ENCODE measurements at places on chromosomes 2 and 18. TPM values are rescaled to one million over a fixed set of nuclear protein-coding genes. Genes with fewer than 3 reads are reported as not detected.

GRCh38 chr2:25697559-25698341, 24.4 kb upstream of the DTNB start:
- H3K4me1 ChIP-seq: no peaks in the 10 kb centered on the region
- no peaks in the 10 kb centered on the region for H3K27me3 ChIP-seq
- H3K36me3 ChIP-seq: no peaks in the 10 kb centered on the region
- no peak for DNase-seq
- H3K4me3 ChIP-seq: no peak overlapping the region

GRCh38 chr2:170820757-170821530, 4.3 kb downstream of the GAD1 start:
- H3K4me3 ChIP-seq: peak overlapping the region; percentile 18
- H3K27ac ChIP-seq: no peak overlapping the region
- no peaks in the 10 kb centered on the region for H3K36me3 ChIP-seq
- H3K27me3 ChIP-seq: peaks cover 75% of the 10 kb centered on the region

GRCh38 chr2:219661197-219661954, 33.9 kb downstream of the SLC4A3 start:
- no peak for DNase-seq
- peaks cover 6% of the 10 kb centered on the region for H3K27me3 ChIP-seq
- H3K27ac ChIP-seq: no peak overlapping the region
- no peaks in the 10 kb centered on the region for H3K4me1 ChIP-seq
- no peak overlapping the region for H3K4me3 ChIP-seq

DNA sequence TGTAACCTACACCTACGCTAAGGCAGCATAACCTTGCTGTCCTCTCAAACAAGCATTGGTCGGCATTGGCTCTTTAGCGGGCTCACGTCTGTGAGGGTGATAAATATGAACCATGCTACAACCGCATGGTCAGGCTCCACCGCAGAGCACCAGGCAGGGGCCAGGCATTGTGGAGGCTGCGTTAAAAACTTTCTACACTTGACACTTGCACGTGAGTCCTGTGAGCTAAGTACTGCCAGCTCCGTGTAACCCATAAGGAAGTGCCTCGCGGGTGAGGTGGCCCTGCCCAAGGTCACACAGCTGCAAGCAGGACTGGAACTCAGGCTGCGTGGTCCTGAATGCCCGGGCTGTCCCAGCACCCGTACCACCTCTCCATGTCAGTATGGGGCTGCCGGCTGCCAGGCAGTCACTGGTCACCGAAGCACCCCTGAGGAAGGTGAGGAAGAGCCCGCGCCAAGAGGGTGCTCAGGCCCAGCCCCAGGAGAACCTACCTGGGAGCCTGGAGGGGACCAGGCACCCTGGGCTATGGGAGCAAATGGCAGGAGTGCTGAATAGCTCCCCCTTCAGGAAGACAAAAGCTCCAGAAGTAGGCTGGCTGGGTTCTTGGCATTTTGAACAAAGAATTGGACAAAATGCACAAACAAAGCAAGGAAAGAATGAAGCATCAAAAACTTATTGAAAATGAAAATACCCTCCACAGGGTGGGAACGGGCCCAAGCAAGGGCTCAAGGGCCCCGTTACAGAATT, 271.1 kb upstream of the RAB6C start:
- H3K27me3 ChIP-seq: no peaks in the 10 kb centered on the region
- H3K27ac ChIP-seq: no peak overlapping the region
- H3K36me3 ChIP-seq: no peaks in the 10 kb centered on the region
- DNase-seq: no peak
- no peaks in the 10 kb centered on the region for H3K4me1 ChIP-seq

RIOK3 gene
- 164 TPM for total RNA-seq

GRCh38 chr2:10042301-10043161, 819 bp upstream of the KLF11 start:
- peak overlapping the region; percentile 62 for H3K4me3 ChIP-seq
- DNase-seq: peak; percentile 44
- peaks cover 5% of the 10 kb centered on the region for H3K36me3 ChIP-seq
- peak overlapping the region; percentile 86 for H3K27ac ChIP-seq
- no peaks in the 10 kb centered on the region for H3K27me3 ChIP-seq

- DNase-seq: no peak
- H3K4me3 ChIP-seq: no peak overlapping the region
- H3K36me3 ChIP-seq: no peaks in the 10 kb centered on the region
These were observed 707.4 kb upstream of the CDH2 start for GRCh38 chr18:28884304-28884703.

GAL3ST2 gene
- 0.88 TPM for total RNA-seq

RIT2 gene
- total RNA-seq: not detected

GRCh38 chr2:81002906-81003305, 698.4 kb upstream of the LRRTM1 start:
- H3K36me3 ChIP-seq: no peaks in the 10 kb centered on the region
- no peaks in the 10 kb centered on the region for H3K27me3 ChIP-seq
- H3K27ac ChIP-seq: no peak overlapping the region
- H3K4me1 ChIP-seq: no peaks in the 10 kb centered on the region

EFHD1 gene
- total RNA-seq: 0.58 TPM

DNA sequence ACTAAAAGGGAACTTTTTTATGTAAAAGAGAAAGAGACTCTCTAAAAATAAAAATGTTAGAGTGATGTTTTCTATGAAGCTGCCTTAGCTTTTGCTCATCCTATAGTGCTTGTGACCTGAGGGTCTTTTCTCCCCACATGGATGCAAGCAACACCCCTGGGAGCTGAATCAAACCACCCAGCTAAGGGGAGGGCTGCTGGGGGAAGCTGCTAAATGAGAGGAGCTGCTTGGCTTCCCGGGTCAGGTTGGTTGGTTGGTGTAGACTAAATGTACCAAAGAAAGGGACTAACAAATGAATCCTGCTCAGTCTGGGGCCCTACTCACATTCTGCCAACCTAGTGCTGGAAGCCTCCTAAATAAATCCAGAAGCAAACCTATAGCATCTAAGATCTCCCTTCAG, 35.0 kb downstream of the AFF3 start:
- no peaks in the 10 kb centered on the region for H3K27me3 ChIP-seq
- H3K4me1 ChIP-seq: peaks cover 8% of the 10 kb centered on the region
- DNase-seq: no peak

DNA sequence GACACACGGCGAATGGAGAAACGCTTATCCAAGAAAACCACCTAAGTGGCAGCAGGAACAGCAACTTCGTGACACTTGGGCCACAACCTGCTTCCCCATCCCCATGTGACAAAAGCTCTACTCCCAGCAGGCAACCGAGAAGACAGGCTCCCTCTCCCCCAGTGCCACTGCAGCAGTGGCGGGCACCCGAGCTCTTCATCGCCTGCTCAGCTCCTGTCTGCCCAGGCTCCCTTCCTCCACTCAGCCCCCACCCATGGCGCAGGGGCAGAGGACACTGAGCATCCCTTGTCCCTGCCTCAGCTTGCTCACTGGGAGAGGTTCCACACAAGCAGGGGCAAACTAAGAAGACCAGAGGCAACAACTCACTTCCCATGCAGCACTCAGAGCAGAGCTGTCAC, 22.9 kb downstream of the SLC66A2 start:
- no peaks in the 10 kb centered on the region for H3K4me1 ChIP-seq
- DNase-seq: no peak
- H3K4me3 ChIP-seq: no peak overlapping the region
- no peak overlapping the region for H3K27ac ChIP-seq
- no peaks in the 10 kb centered on the region for H3K27me3 ChIP-seq
- H3K36me3 ChIP-seq: peaks cover 7% of the 10 kb centered on the region

DNA sequence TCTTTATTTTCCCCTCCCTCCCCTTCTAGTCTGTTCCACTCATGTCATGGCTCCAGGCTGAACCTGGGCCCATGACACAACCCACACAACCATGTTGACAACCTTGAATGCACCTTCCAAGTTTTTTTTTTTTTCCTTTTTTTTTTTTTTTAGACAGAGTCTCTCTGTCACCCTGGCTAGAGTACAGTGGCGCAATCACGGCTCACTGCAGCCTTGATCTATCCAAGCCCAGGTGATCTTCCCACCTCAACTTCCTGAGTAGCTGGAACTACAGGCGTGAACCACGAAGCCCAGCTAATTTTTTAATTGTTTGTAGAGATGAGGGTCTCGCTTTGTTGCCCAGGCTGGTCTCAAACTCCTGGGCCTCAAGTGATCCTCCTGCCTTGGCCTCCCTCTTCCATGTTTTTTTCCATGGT, 21.9 kb upstream of the ROCK2 start:
- no peaks in the 10 kb centered on the region for H3K4me1 ChIP-seq
- H3K36me3 ChIP-seq: no peaks in the 10 kb centered on the region
- H3K4me3 ChIP-seq: no peak overlapping the region
- DNase-seq: no peak
- no peaks in the 10 kb centered on the region for H3K27me3 ChIP-seq

GRCh38 chr18:10116574-10116973, 202.8 kb downstream of the VAPA start:
- H3K4me3 ChIP-seq: no peak overlapping the region
- no peaks in the 10 kb centered on the region for H3K4me1 ChIP-seq
- H3K27ac ChIP-seq: no peak overlapping the region
- no peak for DNase-seq
- no peaks in the 10 kb centered on the region for H3K27me3 ChIP-seq

DNA sequence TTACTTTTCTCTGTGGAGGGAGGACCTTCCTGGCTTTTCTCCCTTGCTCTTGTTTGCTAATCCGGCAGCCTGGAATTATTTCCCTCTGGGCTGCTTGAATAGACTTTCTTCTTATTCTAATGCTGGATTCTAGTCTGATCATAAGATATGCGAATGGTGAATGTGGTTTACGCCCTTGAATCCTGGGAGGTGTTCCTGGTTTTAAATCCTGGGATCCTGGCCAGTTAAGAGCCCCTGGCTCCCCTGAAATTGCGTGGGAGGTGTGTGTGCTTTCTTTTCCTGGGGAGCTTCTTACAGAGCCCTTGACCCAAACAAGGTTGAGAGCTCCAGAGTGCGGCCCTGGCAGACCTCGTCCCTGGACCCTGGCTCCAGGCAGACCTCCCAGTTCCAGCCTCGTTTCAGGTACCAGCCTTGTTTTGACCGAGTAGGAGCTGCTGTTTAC, 2.8 kb downstream of the SH3BP4 start:
- H3K27ac ChIP-seq: no peak overlapping the region
- H3K4me1 ChIP-seq: peaks cover 15% of the 10 kb centered on the region
- H3K4me3 ChIP-seq: no peak overlapping the region
- H3K27me3 ChIP-seq: peaks cover 14% of the 10 kb centered on the region
- DNase-seq: no peak

SMARCAL1 gene
- 25.6 TPM for total RNA-seq

- no peak overlapping the region for H3K27ac ChIP-seq
- no peaks in the 10 kb centered on the region for H3K36me3 ChIP-seq
- no peak for DNase-seq
- no peaks in the 10 kb centered on the region for H3K27me3 ChIP-seq
These were observed 113.0 kb upstream of the NEDD4L start for GRCh38 chr18:57931038-57931437.

EML6 gene
- total RNA-seq: 1.7 TPM

- H3K4me1 ChIP-seq: no peaks in the 10 kb centered on the region
- no peaks in the 10 kb centered on the region for H3K27me3 ChIP-seq
- H3K36me3 ChIP-seq: no peaks in the 10 kb centered on the region
These were observed 173.0 kb downstream of the BABAM2 start for GRCh38 chr2:28063492-28063962.

- no peaks in the 10 kb centered on the region for H3K27me3 ChIP-seq
- H3K4me3 ChIP-seq: no peak overlapping the region
- no peaks in the 10 kb centered on the region for H3K4me1 ChIP-seq
- H3K27ac ChIP-seq: no peak overlapping the region
These were observed 54.4 kb downstream of the TNS1 start for GRCh38 chr2:217948351-217948791.

DNA sequence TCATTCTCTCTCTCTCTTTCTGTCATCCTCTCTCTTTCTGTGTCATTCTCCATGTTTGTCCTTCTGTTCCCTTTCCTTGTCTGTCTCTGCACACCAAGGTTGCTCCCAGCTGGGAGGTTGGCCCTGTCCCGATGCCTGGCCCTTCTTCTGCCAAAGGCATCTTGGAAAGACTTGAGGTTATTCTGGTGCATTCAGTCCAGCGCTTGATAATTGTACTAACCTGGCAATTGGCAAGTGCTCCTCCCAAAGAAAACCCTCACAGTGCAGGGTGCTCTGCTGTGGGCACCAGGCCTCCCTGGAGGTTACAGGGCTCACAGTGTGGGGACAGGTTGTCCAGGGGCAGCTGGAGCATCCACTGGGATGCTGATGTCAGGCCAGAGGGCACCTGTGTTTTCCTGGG, 95.4 kb downstream of the GLI2 start:
- H3K4me1 ChIP-seq: no peaks in the 10 kb centered on the region
- no peaks in the 10 kb centered on the region for H3K27me3 ChIP-seq
- no peaks in the 10 kb centered on the region for H3K36me3 ChIP-seq
- H3K4me3 ChIP-seq: no peak overlapping the region
- no peak for DNase-seq

- no peak overlapping the region for H3K27ac ChIP-seq
- no peak for DNase-seq
- no peaks in the 10 kb centered on the region for H3K27me3 ChIP-seq
- no peaks in the 10 kb centered on the region for H3K36me3 ChIP-seq
- no peaks in the 10 kb centered on the region for H3K4me1 ChIP-seq
These were observed 98.6 kb downstream of the NOL4 start for GRCh38 chr18:34126121-34126520.

LIPG gene
- not detected for total RNA-seq

RNF144A gene
- total RNA-seq: 19.0 TPM

GRCh38 chr2:178873912-178874311, 66.7 kb upstream of the TTN start:
- H3K4me3 ChIP-seq: no peak overlapping the region
- DNase-seq: no peak
- H3K36me3 ChIP-seq: no peaks in the 10 kb centered on the region
- H3K27me3 ChIP-seq: no peaks in the 10 kb centered on the region
- H3K4me1 ChIP-seq: no peaks in the 10 kb centered on the region
- H3K27ac ChIP-seq: no peak overlapping the region

ANKRD23 gene
- total RNA-seq: 11.2 TPM

GRCh38 chr2:80111185-80111584, 193.4 kb downstream of the LRRTM1 start:
- no peaks in the 10 kb centered on the region for H3K36me3 ChIP-seq
- no peak overlapping the region for H3K4me3 ChIP-seq
- no peaks in the 10 kb centered on the region for H3K27me3 ChIP-seq

WDPCP gene
- total RNA-seq: 22.0 TPM

KCNJ3 gene
- not detected for total RNA-seq

DNA sequence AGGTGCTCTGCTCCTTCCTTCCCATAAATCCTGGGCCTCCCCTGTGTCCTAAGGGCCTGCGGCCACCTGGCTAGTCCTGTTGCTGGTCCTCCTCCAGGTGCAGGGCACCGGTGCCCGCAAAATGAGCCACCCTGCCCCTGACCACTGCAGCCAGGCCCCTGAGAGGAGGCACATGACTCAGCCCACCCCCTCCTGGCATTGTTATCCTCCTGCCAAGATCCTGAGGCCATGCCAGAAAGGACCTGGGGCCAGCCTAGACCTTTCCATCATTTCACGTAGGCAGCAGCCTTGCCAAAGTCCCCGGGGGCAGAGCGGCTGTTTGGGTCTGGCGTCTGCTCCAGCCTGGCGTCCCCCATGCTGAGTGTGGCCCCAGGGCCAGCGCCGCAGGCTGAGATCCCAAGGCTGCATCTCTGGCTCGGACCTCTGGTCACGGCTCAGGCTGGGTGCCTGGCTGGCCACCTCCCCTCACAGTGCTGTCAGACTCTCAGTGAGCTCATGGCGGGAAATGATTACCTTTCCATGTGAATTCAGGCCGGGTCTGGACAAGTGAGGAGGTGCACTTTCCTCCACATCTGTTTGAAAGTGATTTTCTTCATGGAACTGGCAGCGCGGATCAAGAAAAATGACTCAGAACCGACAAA, 81.0 kb downstream of the NDUFA10 start:
- no peak overlapping the region for H3K4me3 ChIP-seq
- peaks cover 18% of the 10 kb centered on the region for H3K4me1 ChIP-seq
- no peaks in the 10 kb centered on the region for H3K36me3 ChIP-seq
- H3K27me3 ChIP-seq: no peaks in the 10 kb centered on the region
- no peak overlapping the region for H3K27ac ChIP-seq
- no peak for DNase-seq
